NCI-H2081 (cell line): ENCODE measurements at places on chromosomes 1 and 21.

- DNase-seq, result no peak
Measured at GRCh38 chr1:197092491-197093023, 25.5 kb upstream of the F13B start.

DNA sequence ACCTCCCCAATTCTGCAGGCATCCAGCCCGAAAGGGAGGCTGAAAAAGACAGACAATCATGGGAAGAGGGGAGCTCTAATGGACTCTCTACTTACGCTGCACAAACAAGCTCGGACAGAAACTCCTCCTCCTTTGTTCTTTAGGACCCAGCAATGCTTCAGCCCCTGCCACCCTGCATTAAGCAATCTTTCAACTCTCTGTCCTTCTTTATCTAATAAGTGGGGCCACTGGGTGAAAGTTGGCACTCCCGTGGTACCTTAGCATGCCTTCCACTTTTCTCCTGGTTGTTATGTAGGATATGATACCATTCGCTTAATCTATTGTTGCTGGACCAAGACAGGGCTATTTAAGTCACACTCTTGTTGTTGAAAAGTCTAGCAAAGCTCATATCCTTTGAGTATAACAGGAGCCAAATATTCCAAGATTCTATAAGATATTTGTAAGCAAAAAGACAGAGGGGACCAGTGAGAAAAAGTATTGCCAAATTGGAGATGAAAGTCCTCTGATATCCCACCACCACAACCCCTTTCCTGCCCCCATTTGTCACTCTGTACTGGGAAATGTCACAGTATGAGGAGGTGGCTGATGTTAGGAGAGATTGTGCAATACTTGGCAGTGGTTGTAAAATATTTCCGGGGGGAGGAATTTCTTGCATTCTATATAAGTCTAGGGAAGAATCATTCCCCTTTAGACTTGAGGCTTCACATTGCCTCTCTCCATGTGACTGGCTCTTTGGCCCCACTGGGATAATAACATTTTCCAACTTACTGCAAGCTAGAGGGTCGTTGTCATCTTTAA lies 137.3 kb upstream of the GJB5 start:
- no peak for DNase-seq

DNA sequence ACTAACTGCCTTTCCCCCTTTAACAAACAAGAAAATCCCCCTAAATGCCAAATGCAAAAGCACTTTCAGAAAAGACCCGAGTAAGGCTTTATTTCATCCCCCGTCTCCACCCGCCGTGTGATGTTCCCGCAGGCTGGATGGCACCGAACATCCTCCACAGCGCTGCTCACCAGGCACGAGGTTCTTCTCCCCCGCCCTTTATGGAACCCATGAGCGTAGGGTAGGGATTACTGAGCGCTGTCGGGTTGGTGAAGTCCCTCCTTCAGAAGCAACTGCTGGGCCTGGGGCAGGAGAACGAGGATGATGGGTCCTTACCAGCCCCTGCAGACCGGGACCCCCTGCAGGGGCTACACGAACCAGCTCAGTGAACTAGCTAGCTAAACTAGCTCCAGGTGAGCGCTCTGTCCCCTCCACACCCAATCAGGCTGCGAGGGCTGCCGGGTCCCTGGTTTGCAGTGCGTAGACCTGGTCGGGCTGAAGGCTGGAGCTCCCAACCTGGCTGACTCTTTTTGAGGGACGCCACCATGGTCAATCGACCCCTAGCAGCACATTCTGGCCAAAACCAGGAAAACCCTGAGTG lies 80.4 kb downstream of the ITPKB start:
- no peak for DNase-seq

- no peak for DNase-seq
Measured at GRCh38 chr1:155527677-155528076, 34.9 kb downstream of the ASH1L start.

GRCh38 chr1:40757084-40757483 lies 26.5 kb upstream of the KCNQ4 start:
- DNase-seq, result no peak

GRCh38 chr1:23196627-23197328 lies 20.5 kb downstream of the HTR1D start:
- no peak for DNase-seq

- DNase-seq, result no peak
Measured at GRCh38 chr1:196376630-196377328, 231.5 kb downstream of the KCNT2 start.

GRCh38 chr1:9249534-9250410 lies 15.2 kb downstream of the H6PD start:
- no peak for DNase-seq

DNA sequence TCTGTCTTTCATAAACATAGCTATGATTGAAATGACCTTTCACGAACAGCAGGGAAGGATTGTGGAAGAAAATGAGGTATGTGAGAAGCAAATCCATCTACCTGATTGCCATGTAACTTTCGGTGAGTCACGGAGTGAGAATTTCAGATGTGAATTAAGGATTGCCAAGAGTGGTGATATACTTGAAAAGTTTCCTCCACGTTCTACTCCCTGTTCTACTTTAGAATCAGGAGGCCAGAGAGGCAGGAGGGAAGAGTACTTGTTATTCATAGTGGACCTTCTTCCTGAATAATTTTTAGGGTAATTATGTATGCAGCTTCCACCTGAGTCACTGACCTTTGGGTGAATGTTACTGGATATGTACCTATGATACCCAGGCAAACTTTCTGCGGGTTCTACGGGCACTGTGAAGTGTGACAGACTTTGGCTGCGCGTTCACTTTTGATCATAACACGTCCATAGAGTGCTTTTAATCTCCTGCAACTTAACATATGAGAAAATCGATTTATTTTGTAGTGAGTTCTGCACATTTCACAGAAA lies 2.6 kb upstream of the KCNE1 start:
- no peak for DNase-seq
